ENCODE measurements at places on chromosomes 7 and 10.

- no peak for DNase-seq
Observed at GRCh38 chr7:151851145-151851751, 25.7 kb downstream of the PRKAG2 start.

DNA sequence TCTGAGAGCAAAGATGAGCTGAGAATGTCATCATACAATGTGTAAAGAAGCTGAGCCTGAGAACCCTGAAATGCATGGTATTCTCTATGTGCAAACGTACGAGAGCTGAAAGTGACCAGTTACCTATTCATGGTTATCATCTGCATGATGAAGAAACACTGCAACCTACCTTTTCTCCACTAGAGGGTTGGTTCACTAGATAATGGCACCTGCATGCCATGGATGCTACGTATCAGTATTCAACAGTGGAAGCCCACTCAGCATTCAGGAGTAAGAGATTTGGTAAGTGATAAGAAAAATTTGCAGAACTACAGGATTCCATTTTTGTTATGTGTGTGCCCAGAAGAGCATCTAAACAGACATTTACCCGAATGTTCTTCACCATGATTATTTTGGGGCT, 145.4 kb downstream of the PTPRN2 start:
- no peak for DNase-seq

GRCh38 chr10:69629897-69630650, at the start of gene FAM241B:
FAM241B (plus strand) TSS chr10:69630247; CDS start chr10:69631744, 1,497 bp downstream.
- peak; percentile 68 for DNase-seq

GRCh38 chr7:136953386-136953785, 84.9 kb downstream of the CHRM2 start:
- DNase-seq = no peak

- no peak for DNase-seq
Observed at GRCh38 chr7:116432527-116432916, 67.0 kb upstream of the CAV2 start.

DNA sequence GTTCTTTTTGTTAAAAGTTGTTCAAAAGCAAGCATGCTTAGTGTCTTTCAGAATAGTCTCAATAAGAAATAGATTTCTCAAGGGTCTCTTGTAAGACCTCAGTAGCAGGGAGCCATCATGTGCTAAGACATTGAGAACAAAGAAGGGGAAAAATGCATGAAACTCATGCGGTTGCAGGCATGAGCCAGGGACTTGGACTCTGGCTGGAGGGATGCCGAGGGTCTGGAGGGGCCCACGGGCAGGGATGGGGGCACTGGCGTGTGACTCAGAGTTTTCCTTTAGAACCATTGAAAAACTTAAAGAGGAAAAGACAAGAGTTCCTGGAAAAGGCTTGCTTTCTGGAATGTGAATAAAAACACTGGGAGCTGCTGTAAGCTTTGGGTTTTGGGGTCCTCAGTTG, 253.3 kb downstream of the CCDC3 start:
- DNase-seq = no peak

DNA sequence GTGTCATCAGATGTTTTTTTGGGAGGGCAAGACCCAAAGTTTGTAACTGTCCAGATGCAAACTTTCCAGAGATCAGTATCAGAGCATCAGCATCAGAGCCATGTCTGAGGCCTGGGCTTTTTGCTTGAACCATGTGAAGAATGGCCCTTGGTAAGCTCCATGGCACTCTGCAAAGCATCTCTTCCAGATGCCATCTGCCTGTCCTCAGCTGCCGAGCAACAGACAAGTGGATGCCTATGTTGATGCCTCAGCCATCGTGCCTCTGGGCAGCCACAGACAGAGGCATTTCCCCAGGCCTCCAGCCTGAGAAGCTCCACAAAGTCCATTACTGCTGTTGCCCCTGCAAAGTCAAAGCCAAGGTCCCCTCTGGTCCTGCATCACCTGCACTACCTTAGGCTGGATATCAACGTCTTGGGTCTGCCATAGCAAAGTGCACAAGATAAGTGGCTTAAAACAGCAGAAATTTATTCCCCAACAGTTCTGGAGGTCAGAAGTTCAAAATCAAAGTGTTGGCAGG, 670.2 kb upstream of the MKI67 start:
- DNase-seq = no peak

GRCh38 chr10:125101049-125101448, 59.3 kb downstream of the CTBP2 start:
- DNase-seq = no peak

DNA sequence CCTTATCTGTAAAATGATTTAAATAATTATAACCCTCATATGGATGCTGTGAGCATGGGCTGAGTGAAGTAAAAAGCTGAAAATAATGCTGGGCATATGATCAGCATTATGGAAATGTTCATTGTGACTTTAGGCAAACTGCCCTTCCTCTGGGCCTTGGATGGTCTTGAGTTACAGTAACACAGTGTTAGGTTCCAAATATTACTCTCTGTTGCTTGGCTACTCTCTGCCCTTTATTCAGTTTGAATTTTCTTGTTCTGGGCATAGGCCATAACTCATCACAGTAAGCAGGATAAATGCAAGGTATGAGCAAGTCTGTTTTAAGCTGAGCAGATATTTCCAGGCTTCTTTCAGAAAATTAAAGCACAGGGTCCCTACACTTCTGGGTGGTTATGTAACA, 868.0 kb downstream of the KCNMA1 start:
- DNase-seq = no peak

GRCh38 chr7:47149208-47149839, 432.6 kb downstream of the TNS3 start:
- DNase-seq = no peak

DNA sequence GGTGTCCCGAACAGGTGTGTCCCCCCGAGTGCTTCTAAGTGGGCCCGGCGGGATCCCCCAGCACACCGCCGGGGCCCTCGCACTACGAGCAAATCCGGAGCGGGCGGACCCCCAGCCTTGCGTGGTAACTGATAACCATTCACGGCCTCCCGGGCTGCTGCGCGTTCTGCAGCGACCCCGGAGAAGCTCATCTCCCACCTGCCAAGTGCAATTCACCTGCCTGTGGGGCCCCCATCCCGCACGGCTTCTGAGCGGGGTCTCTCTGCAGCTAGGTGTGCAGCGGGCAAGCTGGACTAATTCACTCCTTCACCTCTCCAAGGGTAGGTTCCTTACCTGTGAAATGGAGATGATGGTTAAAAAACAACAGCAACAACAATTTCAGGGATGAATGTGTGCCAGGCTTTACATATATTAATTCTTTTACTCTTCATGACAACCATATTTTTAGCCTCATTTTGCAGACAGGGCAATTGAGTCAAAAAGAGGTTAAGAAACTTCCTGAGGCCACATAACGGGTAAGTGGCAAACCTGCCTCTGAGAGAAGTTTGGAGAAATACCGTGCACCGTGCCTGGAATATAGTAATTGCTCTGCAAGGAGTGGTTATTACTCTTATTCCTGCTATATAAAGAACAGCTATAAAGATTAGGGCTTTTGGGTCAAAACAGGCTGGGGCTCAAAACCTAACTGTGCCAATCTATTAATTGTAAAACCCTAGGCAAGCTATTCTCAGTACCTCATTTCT, 652 bp upstream of the PODXL start:
- no peak for DNase-seq

DNA sequence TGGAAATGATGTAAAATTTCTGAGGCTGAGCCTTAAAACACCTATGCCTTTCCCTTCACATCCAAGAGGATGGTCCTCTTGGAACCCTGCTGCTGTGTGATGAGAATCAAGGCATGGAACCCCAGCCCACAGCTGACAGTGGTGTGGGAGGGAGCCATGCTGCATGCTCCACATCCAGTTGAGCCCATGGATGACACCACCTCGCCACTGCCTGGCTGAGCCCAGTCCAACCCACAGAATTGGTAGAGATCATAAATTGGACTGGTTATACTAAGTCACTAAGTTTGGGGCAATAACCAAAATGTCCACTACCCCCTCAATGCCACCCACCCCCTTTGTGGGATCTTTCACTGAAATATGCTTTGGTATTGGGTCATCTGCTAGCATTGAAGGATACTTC, 45.9 kb upstream of the C10orf90 start:
- DNase-seq = no peak

DNA sequence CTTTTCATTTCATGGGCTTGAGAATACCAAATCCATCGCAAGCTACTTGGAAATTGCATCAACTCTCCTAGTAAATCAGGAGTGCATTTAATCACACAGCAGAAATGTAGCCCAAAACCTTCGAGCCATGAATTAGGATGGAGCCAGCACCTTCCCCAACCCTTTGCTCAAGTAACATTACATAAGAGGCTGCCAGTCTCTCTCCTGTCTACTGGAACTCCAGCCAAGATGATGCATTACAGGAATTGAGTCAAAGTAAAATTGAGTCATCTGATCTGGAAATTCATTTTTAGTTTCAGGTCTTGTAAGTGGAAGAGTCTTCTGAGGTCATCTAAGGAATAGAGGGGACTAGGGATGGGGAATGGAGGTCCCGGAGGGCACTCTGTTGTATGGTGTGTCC, 69.7 kb upstream of the FHIP2A start:
- no peak for DNase-seq

GRCh38 chr7:100022621-100023020, 7.2 kb downstream of the ZKSCAN1 start:
- DNase-seq = no peak

GRCh38 chr10:133306941-133307379, 1.7 kb downstream of the TUBGCP2 start:
- no peak for DNase-seq

GRCh38 chr7:101321491-101322401, at the start of gene IFT22:
IFT22 (minus strand) TSS chr7:101321812; CDS start chr7:101321709, 103 bp downstream.
- peak; percentile 77 for DNase-seq
